Motor neuron (in vitro differentiated cells): ENCODE measurements at places on chromosomes 5 and 9.

DNA sequence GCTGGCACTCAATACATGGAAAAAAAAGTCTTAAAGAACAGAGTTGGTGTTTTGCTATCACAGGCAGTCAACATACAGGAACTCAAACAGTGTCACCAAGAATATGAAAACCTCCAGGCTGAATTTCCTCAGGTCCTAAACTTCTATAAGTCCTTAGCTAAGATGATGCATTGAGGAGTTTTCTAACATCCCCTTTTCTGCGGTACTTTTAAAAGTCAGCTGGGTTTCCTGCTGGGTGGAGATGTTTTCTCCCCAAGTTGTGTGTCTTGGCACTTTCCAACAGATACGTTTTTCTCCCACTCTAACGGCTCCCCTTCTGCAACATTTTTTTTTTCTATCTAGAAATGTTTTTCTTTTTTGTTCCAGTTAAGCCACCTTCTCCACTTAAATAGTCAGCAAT, 244.8 kb upstream of the HAPLN1 start:
- no peak for ATAC-seq

GRCh38 chr5:158273035-158273434, 414.1 kb upstream of the CLINT1 start:
- ATAC-seq, result no peak

DNA sequence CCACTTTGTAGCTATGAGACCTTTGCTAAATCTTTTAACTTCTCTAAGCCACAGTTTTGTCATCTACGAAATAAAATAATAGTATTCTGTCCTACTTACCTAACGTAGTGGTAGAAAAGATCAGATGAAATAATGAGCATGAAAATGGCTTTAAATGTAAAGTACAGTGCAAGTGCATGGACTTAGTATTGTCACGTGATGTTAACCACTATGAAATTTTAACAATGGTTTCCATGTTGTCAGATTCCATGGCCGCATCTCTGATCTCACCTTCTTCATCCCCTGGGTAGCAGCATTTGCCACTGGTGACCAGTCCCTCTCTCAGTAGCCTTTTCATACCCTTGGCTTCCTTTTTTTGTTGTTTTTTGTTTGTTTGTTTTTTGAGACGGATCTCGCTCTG, 45.9 kb downstream of the DNAH5 start:
- no peak for ATAC-seq

DNA sequence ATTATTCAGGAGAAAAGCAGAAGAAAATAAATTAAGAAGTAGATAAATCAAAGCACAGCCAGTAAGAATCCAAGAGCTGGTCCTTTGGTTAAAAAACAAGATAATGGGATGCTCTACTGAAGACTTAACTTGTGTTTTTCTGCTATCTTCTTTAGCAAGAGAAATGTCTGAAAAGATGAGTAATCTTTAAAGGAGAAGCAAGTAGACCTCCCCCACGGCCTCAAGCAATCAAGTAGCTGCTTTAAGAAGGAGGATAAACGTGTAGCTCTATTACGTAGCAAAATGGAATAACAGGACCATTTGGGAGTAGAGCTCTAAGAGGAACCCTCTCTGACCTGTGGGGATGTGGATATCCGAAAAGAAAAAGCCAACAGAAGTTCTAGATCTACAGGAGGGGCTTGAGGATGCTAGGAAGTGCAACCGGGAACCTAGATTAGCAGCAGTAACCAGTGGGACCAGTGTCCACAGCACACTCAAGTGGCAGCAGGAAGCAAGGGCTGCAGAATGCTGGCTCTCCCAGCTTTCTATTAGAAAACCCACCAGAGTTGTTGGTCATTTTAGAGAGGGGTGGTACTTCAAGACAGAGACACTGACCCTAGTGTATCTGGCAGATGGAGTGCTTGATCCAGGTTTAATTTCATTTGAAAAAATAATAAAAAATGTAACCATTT, 185.4 kb downstream of the GABBR2 start:
- ATAC-seq, result no peak

DNA sequence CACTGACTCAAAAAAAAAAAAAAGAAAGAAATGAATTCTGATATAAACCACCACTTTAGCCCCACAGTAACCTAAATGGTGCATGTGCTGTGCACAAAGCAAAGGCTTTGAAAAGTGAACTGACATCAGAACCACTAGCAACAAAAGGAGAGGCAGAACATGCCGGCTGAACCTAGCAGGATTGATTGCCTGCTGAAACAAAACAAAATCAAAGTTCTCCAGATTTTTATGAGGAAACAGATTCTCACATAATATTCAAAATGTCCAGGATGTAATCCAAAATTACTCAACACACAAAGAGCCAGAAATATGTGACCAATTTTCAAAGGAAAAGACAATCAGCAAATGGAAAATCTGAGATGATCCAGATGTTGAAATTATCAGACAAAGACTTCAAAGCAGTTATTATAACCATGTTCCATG, 37.9 kb downstream of the UBTD2 start:
- peak; percentile 27 for ATAC-seq

GRCh38 chr5:15103130-15103529, 231.6 kb upstream of the ANKH start:
- ATAC-seq, result no peak

DNA sequence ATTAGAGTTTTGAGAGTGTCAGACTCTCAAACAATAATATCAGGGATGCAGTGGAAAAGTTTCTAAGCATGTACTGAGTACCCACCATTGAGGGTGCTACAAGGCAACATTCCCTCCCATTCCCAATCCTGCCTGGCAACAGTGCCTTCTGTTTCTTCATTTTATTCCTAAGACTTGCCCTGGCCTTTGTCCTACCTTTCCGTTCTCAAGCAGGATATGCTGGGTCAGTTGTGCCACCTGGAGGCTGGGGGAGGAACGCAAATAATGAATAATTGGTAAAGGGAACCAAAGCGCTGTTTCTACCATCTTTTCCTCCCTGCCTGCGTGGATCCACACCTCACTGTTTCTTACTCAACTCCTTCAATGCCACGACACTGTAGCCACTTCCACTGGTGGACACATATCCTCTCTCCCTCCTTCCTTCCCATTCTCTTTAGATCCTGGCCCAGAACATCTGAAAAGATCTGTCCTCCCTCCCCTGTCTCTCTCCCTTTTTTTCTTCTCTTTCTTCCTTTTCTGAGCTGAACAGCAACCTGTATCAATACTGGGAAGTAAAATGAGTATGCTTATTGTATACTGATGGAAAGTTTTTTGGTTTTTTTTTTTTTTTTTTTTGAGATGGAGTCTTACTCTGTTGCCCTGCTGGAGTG, 149.5 kb downstream of the C9orf152 start:
- ATAC-seq, result peak; percentile 64

- ATAC-seq, result no peak
Observed at GRCh38 chr5:96026406-96027041, 64.9 kb upstream of the ELL2 start.

DNA sequence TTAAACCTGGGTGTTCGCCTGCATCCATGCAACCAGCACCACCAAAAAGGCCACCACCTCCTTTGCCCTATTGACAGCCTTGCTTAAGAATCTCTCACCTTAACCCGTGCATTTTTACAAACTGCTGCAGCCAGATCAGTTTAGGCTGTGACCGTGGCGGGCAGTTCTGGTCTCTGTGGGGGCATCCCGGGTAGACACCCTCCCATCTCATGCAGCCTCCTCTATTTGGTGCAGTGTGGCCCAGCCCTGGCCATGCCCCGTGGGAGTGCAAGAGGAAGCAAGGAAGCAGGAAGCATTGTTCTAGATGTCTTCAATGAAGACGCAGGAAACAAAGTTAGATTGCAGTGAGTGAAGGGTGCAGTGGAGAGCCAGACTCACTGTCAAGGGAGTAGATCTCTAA, 108.8 kb upstream of the MVB12B start:
- ATAC-seq, result no peak

DNA sequence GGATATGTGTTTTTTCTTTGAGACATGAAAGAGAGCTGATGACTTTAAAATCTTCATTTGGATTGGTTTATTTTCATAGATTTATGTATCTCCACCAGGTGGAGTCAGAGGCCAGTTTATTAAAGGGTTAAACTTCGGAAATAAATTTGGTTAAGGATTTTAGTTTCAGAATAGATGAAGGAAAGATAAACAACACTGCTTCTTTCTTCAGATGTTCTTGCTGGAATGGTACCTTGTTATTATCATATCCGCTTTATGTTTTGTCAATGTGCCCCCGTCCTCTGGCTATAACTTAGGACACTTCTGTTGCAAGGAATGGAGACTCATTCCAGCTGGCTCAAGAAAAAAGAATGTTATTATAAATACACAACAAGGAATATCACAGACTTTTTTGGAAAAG, 81.2 kb downstream of the ALDH1A1 start:
- no peak for ATAC-seq

GRCh38 chr5:173887610-173888472, at the start of gene CPEB4:
CPEB4 (plus strand) TSS chr5:173888349; CDS start chr5:173889734, 1,385 bp downstream.
- peak; percentile 95 for ATAC-seq

DNA sequence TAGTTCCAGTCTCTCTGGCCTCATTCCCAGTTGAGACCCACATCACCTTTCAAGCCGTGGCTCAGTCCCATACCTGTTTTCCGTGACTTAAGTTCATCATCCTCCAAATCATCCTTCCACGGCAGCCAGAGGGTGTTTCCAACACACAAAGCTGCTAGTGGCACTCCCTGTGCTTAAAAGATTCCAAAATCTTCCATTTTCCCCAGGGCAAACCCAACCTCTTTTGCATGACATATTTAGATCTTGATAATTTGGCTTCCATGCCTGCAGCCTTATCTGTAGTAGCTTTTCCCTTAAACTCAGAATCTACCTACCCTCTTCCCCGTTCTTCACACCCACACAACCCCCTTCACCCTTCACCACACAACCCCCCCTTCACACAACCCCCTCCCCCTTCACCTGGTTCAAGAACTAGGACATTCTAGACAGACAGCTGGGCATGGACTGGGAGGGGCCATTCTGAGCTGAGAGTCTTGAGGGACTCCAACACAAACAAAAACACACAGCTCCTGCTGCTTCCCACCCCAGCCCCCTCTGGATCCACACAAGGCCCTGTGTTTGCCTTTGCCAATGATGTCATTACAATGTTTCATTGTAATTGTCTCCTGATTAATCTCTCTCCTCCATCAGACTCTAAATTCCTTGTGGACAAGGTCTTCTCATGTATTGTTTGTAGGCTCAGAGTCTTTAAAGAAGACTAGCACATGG, 268.2 kb downstream of the SH3GL2 start:
- ATAC-seq, result peak; percentile 85

DNA sequence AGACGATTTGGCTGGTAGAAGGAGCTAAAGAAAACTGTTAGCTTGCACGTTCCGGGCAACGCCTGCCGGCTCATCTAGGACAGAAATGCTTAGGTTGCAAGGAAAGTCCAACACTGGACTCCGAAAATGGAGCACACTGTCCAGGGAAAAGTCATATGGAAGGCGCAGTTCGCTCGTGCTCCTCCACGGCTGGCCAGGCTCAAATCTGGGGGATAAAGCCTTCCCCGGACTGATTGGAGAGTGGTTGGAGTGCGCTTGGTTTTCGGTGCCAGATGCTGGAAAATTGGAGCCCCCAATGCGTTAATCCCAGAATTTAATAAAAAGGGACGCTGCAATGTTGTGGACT, 955 bp downstream of the CDH6 start:
- ATAC-seq, result no peak

GRCh38 chr9:107948601-107949000, 459.0 kb upstream of the KLF4 start:
- no peak for ATAC-seq

- ATAC-seq, result peak; percentile 87
Observed at GRCh38 chr5:137629646-137630045, 106.2 kb downstream of the KLHL3 start.

DNA sequence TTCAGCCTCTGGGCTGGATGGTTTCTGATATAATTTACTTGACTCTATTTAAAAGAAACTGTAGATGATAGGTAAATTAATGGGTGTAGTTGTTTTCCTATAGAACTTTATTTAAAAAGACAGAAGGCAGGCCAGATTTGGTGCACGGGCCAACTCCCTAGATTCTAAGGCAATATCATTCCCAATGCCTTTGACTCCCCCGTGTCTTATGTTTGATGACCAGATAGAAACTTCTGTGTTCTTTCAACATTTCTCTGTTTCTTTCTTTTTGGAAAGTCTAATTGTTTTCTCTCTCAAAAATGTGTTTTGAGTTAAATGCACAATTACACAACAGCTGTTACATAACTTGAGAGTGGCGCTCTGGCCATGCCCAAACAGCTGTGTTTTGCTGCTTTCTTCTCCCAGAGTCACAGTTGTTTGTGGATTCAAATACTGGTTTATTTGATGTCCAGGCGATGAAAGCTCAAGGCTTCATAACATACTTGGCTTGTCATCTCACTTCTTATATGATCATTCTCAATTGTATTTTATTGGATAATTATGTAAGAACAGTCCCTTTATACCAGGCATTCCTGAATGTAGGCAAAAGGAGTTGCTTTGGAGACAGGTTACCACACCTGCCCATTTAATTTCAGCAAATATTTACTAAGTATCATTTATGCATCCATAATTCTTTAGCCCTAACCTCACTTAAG, 1.7 kb upstream of the ALDH1A1 start:
- ATAC-seq, result no peak

DNA sequence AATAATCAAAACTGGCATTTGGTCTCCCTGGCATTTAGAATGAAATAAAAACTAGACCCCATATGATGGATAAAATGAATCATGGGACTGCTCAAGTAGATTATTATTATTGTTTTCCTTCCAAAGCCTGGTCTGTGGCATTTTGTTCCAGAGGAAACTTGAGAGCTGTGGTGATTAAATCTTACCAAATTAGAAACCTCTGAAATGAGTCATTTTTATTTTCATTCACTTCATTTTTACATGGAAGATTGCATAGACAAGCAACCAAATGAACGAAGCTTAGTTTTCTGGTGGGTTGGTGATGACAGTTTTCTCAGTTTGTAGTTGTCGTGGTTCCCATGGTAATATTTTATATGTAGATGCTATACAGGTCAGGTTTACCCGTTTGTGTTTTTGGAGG, 23.4 kb downstream of the PAM start:
- no peak for ATAC-seq

DNA sequence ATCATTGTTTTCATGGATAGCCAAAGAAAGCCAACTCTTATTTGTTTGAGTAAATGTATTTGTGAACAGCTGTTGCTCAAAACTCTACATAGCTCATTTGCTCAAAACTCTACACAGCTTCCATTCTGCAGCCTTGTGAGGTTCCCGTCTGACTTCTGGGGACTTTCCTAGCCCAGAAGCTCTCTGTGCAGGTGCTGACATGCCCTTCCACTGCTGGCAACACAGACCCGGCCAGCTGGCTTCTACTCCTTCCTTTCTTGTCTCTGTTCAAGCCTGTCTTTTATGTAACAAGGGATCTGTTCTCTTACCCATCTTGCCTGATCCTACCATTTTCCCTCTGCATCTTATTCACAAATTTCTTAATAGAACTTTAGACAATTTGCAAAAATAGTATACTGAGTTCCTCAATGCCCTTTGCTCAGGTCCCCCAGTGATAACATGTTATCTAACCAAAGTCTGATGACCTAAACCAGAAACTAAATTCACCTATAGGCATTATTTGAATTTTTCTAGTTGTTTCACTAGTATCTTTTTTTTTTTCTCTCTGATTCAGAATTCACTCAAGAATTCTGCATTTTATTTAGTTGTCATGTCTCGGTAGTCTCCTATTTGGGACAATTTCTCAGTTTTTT, 556.5 kb upstream of the SEMA6A start:
- no peak for ATAC-seq

GRCh38 chr5:121967187-121967586, 5.4 kb downstream of the SRFBP1 start:
- no peak for ATAC-seq

- ATAC-seq, result no peak
Observed at GRCh38 chr5:132228241-132229035, 785 bp upstream of the P4HA2 start.
